T-cell (primary cell): ENCODE measurements at places on chromosomes 12 and 14. TPM values are rescaled to one million over a fixed set of nuclear protein-coding genes. Genes with fewer than 3 reads are reported as not detected.

GRCh38 chr12:31524791-31525495 lies 66.0 kb downstream of the DENND5B start:
- no peak for DNase-seq

DNA sequence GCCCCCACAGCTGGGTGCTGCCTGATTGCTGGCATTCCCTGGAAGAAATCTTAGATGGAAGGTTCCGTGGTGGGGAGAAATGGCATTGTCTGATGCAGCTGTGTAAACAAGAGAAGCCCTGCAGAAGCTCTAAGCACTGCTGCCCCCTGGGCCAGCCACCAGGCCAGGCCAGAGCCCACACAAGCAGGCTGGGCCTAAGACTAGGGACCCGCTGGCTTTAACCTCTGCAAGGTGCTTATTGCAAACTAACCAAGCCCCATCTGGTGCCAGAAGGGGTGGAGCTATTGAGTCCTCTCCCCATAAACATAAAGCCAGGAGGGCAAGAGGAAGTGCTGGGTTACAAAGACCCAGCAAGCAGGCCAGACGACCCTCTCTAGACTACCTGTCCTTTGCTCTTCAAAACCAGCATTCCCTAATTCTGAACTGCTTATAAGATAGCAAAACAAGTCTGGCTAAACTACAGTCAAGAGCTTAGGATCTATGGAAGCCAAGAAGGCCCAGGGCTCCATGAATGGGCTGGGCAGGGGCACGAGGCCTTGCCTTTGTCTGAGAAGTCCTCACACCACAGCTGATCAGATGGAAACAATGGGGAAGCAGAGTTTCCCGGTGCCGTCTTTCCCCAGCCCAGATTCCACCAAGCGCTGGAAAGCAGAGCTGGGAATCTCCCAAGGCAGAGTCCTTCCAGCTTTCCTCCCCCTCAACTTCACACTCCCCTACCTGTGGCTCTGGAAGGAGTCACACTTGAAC lies 28.8 kb downstream of the P2RX4 start:
- no peak for DNase-seq

DNA sequence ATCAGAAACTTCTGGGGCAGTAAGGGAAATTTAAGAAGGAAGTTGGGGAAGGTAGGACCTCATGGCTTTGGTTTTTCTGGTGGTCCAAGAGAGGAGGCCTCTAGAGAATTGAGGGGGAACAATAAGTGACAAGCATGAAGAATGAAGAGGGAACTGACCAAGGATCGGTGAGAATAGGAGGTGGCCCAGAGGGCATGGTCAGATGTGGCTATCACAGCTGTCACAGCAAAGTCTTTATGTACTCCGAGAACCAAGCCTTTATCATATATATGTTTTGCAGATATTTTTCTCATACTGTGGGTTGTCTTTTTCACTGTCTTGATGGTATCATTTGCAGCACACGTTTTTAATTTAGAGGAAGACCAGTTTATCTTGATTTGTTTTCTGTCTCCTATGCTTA lies 64.3 kb downstream of the PPP2R5C start:
- DNase-seq = no peak

DNA sequence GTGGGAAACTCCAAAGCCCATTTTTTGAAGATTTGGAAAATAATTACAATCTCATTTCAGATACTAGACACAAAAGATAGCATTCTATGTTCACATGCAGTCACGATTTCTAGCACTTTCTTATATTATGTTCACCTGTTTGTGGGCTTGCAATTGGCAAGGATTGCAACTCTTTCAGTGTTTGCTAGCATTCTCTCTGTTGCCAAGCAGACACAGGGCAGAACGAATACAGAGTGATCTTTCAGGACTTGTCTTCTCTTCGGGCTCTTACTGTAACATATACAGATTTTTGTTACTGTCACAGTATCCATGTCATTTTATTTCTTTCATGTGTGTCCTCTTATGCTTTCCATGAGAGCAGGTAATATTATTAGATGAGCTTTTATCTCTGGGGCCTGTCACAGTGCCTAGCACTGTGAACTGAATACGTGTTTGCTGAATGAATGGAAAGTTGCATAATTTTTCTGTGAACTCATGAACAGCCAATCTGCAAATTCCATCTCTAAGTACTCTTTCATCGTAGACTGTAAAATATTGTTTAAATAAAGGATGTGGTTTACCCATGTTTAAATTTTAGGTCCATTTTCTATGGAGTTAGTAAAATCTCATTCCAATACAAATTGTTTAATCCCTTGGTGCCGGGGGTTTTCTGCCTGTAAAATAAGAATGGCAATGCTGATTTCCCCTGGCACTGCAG lies 105.1 kb downstream of the BMP4 start:
- DNase-seq = no peak

- no peak for DNase-seq
Observed at GRCh38 chr12:86712425-86712843, 456.2 kb upstream of the MGAT4C start.

DNA sequence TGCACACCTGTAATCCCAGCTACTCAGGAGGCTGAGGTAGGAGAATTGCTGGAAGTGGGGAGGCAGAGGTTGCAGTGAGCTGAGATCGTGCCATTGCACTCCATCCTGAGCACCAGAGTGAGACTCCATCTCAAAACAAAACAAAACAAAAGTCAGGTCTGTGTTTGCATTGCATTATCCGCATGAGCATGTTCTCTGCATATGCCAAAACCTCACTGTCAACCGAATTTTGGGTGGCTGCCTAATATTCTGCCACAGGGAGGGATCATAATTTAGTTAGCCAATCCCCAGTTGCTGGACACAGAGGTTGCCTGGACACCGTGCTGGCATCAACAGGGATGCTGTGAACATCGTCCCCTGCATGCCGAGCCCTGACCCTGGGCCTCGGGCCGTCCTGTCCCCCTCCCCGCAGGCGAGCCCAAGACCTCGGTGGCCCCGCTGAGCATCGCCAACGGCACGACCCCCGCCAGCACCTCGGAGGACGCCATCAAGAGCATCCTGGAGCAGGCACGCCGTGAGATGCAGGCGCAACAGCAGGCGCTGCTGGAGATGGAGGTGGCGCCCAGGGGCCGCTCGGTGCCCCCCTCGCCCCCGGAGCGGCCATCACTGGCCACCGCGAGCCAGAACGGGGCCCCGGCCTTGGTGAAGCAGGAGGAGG lies 49.2 kb downstream of the PHETA1 start:
- DNase-seq = no peak

DNA sequence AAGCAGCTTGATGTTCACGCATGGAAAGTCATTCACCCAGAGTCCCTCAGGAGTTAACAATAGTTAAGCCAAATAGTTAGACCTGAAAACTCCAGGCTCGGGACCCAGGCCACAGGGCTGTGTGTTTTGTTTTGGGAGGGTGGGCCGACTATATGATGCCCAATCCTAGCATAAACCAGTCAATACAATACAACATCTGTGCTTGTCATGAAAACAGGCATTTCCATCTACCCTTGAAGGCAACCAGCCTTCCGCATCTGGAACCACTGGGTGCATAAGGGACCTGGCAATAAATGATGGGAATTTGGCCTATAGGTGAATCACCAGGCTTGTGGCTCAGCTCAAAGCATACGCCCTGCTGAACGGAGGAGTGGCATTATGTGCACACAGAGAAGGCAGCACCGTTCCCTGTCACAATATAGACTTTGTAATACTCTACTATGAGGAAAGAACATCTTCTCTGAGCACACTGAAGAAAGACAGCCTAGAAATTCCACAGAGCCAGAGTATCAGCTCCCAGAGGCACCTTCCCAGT lies 91.0 kb upstream of the FOXN3 start:
- no peak for DNase-seq

The MFAP5 gene
- total RNA-seq = not detected

DNA sequence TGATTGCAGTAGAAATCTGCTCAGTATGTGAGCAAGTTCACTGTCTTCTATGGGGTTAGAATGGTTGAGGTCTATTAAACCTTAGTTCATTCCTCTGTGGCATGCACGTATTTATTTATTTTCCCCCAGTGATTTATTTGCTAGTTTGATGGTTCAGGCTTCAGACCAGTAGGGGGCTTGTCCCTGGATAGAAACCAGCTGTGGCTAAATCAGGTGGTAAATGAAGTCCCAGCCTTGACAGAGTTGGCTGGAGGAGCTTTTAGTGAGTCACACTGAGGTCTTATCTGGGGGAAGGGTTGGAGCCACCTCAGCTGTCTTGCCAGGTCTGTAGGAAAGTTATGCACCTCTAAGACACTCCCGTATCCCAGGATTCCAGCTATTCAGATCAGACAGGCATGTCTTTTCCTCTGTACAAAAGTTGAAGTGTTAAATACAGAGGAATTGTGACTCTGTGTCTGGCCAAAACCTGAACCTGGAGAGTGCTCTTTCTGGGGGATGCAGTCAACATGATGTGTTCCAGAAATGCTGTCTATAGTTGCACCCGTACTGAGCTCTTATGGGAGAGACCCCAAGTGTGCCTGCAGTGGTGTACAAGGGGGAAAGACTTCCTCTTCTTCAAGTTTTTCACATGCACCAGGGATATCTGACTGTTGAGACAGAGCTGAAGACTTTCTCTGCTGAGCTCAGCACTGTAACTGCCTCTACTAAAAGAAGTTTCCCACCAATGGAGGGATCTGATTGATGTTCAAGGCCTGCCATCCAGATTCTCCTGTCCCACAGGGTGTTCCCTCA lies 1322.1 kb downstream of the TMEM121 start:
- no peak for DNase-seq

GRCh38 chr12:54991991-54992375 lies 7.4 kb upstream of the TESPA1 start:
- no peak for DNase-seq

GRCh38 chr14:91568626-91569025 lies 58.5 kb upstream of the PPP4R3A start:
- DNase-seq = no peak

DNA sequence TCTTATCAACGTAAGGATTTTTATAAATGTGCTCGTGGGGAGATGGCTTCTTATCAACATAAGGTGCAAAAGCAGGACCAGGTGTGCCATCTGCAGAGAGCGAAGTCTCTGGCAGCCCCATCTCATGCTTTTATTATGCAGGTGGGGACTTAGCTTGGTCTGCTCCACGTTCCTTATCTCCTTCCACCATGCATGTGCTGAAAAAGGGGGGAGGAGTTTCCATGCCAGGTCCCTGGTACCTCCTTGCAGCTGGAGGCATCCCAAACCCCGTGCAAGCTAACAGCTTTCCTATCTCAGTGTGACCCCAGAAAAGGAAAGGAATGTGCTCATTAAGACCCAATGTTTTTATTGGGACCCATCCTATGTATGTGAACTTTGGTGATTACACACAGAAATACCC lies 608.5 kb downstream of the TMEM121 start:
- no peak for DNase-seq

GRCh38 chr12:109720152-109720856 lies 6.7 kb downstream of the FAM222A start:
- no peak for DNase-seq

DNA sequence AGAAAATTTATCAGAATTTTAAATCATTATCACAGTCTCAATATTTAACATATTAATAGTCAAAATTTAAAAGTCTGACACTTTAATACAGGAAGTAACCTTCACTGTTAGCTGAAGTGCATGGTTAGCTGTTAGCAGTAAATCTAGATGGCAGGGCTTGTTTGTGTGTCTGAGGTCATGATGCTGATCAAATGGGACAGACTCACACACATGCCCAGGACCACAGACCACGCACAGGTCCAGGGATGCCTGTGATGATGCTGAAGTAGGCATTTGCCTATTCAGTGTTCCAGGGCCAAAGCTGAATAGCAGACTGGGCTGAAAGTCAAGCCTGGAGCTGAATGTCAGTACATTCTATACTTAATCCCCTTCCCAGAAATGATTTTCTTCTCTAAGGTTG lies 20.5 kb downstream of the FNTB start:
- no peak for DNase-seq

DNA sequence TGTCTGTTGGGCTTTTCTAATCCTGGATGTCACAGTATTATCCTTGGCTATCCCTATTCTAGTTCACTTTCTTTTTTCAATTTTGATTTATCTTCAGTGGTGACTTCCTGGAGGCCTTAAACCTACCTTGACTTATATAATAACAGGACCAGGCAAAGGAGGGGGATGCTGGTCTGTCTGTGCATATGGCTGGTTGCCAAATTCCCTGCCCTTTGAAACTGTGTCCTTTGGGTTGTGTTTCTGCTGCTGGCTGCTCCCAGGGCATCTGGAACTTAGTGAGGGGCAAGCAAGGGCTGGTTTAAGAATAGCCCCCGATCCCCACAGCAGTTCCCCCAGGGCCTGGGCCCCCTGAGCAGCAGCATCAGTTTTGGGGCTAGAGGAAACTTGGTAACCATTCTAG lies 96.0 kb upstream of the MAX start:
- DNase-seq = no peak

The COL2A1 gene
- not detected for total RNA-seq

- no peak for DNase-seq
Observed at GRCh38 chr14:20498622-20499021, 6.7 kb upstream of the RNASE10 start.

The ACOT6 gene
- not detected for total RNA-seq

DNA sequence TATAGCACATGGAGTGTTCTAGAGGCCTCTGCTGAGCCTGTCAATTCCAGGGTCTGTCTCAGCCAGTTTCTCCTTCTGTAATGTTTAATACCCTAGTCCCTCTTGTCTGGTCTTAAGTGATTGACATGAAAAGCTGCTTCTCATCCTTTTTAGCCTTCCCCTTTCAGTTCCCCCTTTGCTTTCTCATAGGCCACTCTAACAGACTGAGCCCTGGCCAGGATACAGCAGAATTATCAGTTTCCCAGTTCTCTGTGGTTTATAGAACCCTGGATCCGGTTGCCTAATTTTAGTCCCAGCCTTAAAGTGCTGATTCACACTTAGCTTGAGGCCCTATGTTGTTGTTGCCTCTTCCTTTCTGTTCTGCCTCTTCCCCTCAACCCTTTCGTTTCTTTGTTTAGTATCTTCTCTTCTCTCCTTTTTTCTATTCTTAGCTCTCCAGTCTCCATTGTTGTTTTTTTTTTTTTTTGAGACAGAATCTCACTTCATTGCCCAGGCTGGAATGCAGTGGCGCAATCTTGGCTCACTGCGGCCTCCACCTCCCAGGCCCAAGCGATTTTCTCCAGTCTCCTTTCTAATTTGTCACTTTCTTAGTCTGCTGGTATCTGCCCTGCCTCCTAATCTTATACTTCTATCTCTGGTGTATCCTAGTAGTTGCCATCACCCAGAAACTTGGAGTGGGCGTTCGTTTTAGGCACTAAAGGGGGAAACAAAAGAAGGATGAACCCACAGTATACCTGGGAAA lies 2.9 kb upstream of the BIN2 start:
- DNase-seq = no peak

The BCL11B gene
- 187 TPM for total RNA-seq

GRCh38 chr12:95342008-95342407 lies 124.4 kb downstream of the VEZT start:
- DNase-seq = no peak

GRCh38 chr12:76569685-76570604 lies 10.4 kb upstream of the OSBPL8 start:
- no peak for DNase-seq
